GM04504 (cell line): ENCODE measurements at places on chromosomes 6 and 20.

- no peak for DNase-seq
These were observed 102.9 kb downstream of the ADGRG6 start for GRCh38 chr6:142404751-142405150.

DNA sequence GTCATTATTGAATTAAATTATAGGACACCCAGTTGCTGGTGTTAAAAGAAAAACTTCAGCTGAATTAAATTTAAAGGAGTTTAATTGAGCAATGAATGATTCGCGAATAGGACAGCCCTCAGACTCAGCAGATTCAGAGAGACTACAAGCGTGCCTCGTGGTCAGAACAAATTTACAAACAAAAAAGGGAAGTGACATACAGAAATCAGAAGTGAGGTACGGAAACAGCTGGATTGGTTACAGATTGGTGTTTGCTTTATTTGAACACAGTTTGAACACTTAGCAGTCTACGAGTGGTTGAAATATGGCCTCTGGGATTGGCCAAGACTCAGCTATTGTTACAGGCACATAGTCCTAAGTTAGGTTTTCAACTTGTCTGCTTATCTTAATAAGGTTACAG, 25.8 kb upstream of the TNFRSF21 start:
- no peak for DNase-seq

DNA sequence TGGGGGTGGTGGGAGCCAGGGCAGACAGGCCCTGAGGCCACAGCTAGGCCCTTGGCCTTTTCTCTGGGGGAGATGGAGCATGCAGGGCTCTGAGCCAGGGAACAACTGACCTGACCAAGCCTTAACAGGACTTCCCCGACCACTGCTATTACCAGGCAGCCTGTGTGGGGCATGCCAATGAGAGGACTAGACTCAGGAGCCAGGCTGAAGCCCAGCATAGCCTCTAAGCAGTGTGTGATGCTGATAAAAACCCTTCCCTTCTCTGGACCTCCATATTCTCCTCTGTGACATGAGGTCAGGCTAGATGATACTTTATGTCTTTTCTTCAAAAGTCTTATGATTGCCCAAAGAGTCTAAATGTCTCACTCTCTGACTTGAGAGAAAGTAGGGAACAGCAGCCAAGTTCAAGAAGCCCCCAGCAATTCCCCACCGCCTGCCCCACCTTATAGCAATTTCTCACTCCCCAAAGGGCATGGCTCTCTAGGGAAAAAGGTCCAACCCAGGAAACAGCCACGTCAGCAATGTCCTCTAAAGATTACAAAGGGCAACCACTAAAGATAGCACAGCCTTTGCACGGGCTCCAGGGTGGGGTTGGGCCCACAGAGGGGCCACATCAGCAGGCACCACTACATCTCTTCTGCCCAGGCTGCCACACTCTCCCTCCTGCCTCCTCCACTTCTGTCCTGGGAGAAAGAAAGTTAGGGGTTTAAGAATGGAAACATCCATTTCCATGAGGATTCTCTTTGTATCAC, 71.3 kb downstream of the TRERF1 start:
- no peak for DNase-seq

- DNase-seq = no peak
These were observed 1.2 kb downstream of the MAK start for GRCh38 chr6:10837009-10837621.

GRCh38 chr6:143999406-143999805, 8.7 kb downstream of the PLAGL1 start:
- no peak for DNase-seq

DNA sequence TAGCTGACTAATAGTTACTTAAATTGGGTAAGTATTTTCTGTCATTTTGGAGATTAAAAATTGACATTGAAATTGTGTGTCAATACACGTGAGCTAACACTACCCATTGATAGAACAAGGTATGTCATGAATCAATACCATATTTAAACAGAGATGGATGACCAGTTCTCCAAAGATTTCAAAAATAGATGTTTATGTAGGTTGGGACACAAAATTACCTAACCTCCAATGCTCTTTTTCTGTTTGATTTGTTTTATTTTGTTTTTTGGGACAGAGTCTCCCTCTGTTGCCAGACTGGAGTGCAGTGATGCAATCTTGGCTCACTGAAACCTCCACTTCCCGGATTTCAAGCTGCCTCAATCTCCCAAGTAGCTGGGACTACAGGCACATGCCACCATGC, 1491.7 kb downstream of the GRIK2 start:
- DNase-seq = no peak

GRCh38 chr20:57680131-57680716, 29.6 kb downstream of the PMEPA1 start:
- DNase-seq = no peak

DNA sequence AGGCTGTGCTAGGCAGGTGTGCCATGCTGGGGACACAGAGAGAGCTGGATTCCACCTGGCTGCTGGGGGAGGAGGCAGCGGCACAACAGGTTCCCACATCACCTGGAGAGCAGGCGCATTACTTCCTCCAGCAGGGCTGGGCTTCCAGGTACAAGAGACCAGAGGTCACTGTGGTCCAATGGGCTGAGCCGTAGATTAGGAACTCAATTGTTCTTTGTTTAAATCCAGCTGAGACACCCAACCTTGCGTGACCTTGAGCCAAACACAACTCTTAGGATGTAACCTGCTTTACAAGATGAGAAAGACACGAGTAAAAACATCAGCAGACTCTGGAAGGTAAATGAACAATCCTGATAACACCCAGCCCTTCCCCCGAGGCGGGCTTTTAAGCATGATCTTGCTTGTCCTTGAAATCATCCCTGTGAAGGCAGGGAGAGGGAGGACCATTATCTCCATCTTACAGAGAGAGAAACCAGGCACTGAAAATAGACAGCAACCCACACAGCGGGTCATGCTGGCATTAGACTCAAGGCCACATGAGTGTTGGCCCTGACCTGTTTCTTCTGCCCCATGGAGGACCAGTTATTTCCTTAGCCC, 216.5 kb upstream of the RREB1 start:
- DNase-seq = no peak

DNA sequence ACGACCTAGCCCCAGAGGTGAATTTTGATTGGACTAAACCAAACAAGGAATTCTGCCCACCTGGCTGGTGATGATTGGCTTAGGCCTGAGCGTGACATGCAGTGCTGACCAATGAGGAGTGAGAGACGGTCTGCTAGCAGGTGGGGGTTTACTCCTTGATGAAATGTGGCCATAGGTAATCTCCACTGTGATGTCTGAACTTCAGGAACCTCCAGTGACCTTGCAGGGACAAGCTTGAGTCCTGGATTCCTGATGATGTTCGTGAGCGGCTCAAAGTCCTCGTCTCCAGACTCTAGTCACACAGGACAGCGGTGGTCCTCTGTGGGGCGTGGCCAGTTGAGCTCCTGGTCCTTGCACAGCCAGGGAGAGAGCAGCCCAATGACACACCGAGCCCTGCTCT, 8.4 kb downstream of the VSX1 start:
- no peak for DNase-seq

GRCh38 chr20:19642860-19643259, 115.2 kb upstream of the RIN2 start:
- DNase-seq = no peak

- DNase-seq = no peak
These were observed 111.2 kb upstream of the OPRM1 start for GRCh38 chr6:153927867-153928266.

DNA sequence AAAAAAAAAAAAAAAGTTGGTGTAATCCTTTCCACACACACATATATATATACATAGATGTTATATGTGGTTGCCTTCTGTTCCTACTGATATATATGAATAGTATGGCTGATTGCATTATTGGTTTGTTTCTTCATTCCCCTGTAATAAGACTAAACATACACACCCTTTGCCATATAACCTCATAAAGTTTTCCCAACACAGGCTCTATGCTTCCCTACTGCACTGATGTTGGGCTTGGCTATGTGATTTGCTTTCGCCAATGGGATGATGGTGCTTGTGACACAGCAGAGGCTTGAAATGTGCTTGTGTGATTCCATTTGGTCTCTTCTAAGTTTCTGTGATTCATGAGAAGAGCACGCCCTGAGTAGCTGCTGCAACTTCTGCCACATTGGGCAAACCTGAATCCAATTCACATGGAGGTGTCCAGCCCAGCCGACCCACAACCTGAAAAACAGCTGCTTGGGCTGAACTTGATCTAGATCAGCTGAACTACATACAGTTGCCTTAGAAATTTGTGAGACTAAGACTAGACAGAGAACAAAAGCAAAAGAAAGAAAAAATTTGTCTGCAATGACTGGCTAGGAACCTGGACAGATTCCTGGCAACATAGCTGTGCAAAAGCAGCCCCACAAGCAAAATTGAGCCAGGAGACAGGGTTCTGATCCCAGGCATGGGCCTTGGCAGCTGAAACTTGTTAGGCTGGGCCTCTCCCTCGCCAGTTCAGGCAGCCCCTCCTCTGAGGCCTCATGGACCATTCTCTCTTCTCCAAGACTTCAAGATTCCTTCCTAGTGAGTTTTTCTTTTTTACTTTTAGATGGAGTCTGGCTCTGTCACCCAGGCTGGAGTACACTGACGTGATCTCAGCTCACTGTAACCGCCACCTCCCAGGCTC, 13.4 kb upstream of the TBC1D20 start:
- DNase-seq = no peak

DNA sequence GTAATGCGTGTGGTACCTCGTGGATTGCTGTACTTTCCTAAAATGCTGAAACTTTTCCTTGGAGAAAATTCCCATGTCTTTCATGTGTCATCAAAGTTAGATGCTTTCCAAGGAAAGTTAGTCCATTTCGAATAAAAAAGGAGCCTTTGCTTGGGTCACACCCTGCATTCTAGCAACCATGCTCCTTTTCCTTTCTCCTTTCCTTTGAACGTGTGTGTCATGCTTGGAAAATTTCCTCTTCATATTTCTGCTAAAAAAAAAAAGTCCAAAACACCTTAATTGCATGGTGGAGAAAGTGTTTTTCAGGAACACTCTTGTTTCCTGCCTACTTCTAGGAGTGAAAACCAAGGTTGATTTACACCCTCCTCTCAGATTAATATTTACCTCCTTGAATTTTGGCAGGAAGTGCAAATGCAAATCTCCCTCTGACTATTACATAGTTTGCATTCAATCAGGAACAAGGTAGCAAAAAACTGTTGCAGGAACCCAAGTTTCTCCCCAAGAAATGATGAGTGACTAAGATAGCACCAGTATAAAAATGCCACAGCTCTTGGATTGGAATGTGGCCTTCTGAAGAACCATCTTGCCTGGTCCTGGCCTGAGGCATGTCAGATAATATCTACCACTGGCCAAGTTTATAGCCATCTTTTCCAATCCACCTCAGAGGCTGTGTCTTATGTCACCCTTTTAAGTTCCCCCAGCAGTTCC, 590.6 kb downstream of the QKI start:
- no peak for DNase-seq

GRCh38 chr6:131281471-131282270, 146.4 kb downstream of the AKAP7 start:
- DNase-seq = no peak

- no peak for DNase-seq
These were observed 10.5 kb upstream of the DEFB128 start for GRCh38 chr20:199996-200395.

DNA sequence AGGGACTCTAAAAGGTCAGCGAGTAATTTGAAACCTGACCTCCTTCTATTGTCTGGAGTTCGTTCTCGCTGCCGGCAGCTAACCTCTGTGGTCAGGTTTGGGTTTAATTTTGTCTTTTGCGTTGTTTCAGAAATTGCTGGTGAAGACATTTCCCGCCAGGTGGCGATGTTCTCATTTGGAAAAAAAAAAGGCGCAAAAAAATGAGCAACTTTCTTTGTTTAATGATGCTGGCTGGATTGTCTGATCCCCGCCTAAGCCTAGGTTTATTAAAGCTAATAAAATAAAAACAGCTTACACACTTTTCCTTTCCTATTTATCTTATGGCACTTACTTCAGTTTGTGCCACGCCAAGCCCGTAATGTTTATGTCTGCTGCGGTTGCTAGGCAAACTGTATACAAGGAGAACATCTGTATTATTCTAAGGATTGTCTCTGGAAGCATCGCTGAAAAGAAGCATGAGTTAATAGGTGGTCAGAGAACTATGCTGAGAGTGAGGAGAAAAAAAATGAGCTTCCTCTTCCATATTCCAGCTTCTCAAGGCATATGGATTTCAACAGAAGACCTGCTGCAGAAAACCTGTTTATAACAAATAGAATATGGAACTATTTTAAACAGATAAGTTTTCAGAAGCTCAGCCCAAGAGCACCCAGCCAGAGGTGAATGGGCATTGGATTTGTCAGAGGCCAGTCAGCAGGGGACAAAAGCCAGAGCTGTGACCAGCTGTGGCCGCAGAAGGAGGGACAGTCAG, 205.7 kb downstream of the DOK5 start:
- DNase-seq = peak; percentile 10
